ENCODE measurements at places on chromosomes 12 and 14.
A peak's percentile ranks its signal among the peaks of the same experiment; 100 is the strongest.

DNA sequence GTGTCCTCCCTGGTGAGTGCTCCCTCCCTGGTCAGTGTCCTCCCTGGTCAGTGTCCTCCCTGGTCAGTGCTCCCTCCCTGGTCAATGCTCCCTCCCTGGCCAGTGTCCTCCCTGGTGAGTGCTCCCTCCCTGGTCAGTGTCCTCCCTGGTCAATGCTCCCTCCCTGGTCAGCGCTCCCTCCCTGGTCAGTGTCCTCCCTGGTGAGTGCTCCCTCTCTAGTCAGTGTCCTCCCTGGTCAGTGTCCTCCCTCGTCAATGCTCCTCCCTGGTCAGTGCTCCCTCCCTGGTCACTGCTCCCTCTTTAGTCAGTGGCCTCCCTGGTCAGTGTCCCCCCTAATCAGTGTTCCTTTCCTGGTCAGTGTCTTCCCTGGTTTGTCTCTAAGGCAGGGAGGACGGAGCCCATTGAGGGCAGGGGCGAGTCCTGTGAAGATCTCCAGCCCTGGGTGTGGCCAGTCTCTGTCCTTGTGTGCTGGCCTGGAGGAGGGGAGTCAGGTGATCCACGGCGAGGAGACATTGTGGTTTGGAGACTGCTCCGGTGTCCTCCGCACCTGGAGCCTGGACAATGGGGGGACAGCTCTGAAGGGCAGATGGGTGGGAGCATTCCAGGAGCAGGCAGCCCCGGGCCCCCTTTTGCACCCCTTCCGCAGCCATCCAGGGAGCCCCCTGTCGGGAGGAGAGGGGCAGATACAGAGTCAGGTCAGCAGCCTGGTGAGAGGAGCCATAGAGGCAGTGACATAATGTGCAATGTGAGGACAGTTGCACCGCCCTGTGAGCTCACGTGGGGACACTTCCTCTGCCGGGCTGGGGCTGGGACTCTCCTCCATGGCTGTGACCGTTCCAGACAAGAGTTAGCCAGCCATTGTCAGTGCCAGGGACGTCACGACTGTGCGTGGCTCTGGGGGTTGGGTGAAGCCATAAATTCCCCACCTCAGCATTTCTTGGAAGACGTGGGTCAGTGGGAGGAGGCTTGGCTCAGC lies 93.4 kb downstream of the ADGRD1 start:
- no peak for DNase-seq

- no peak for DNase-seq
Observed at GRCh38 chr12:48786591-48787544, 2.0 kb downstream of the ADCY6 start.

DNA sequence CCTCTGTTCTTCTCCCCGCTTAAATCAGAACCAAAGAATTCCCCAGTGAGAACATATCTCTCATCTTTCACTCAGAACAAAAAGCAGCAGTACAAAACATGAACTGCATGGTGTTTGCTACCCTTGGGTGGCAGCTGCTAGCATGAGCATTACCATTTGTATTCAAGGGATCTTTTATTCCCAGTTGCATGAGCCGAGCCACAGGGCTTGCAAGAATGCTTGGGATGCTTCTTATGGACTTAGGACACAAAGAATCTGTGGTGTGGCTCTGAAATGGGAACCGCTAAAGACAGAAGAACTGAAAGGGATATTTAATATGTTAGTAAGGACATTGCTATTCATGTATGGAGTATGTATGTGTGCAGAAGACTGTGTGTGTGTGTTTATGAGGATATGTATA lies 190.6 kb downstream of the TMX1 start:
- DNase-seq, result peak; percentile 9

- DNase-seq, result peak; percentile 70
Observed at GRCh38 chr12:78864403-78864869, at the start of gene SYT1. Gene SYT1 (plus strand): TSS chr12:78864774.

- DNase-seq, result no peak
Observed at GRCh38 chr12:126608607-126609175, 1543.5 kb downstream of the AACS start.

DNA sequence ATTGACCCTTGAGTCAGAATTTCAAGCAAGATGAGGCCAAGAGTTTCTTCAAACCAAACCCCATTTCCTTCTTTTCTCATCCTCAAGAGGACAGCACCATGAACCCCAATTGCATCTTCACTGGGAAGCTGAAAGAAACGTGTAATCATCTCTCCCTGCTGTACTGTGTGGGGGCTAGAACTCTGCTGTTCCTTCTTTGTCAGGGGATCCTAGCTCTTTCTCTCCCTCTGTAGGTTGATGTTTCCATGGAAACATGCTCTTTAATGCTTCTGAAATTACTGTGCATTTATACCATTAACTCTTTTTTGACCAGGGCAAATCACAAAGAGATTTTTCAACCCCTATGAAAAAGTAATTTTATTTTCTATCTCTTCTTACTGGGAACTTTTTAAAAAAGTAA lies 295.1 kb downstream of the GRIN2B start:
- no peak for DNase-seq

DNA sequence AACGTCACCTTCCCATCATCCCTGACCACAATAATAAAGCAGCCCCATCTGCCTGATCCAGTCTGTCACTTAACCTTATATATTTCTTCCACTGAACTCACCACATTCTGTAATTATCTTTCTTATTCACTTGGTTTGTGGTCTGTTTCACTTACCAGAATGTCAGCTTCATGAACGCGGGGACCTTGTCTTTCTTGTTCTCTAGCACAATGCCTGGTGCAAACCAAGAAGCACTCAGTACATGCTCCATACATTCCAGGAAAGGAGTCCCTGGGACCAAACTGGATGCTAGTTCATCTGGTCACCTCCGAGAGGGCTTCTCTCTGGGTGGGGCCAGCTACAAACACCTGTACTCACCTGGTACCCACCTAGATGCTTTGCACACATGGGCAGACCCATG lies 17.4 kb upstream of the ANKRD33 start:
- no peak for DNase-seq

GRCh38 chr14:20177433-20177974 lies 13.2 kb upstream of the OR11G2 start:
- no peak for DNase-seq

GRCh38 chr12:9237286-9237685 lies 29.1 kb upstream of the PZP start:
- no peak for DNase-seq

DNA sequence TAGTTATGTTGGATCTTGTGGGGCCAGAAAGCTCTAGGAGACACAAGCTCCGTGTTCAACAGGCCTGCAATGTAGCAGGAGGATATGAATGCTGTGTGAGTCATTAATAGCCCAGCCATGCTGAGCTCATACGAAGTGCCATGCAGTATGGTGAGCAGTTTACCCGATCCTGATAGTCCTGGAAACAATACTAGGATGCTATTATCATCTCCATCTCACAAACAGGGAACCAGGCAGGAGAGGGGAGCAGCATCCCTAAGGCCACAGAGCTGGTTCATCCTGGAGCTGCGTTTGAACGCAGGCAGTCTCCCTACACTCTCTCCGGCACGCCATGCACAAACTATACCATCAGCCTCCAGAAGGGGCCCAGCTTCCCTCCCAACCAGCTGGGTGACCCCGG lies 20.5 kb downstream of the TTC7B start:
- DNase-seq, result no peak

DNA sequence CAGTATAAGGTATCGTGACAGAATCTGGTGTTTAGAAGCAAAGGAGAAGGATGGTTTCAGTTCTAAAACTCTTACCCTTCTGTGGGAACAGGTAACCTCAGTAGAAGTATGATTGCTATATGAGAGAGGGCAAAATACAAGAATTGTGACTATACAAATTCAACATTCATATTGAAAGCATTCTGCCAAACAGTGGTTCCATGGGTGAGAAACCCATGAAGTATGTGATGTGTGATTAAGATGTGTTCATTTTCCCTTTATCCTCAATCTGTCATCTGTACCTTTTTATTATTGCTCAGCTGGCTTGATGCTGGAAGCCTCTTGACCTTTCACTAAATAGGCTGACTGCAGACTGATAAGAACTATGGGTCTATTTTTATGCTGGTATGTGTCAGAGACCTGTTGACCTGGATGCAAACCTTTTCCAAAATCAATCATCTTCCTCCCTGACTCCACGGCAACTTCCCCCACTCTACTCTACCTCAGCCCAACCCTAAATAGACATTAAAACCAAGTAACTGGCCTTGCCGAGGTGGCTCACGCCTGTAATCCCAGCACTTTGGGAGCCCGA lies 109.6 kb downstream of the STXBP6 start:
- no peak for DNase-seq

DNA sequence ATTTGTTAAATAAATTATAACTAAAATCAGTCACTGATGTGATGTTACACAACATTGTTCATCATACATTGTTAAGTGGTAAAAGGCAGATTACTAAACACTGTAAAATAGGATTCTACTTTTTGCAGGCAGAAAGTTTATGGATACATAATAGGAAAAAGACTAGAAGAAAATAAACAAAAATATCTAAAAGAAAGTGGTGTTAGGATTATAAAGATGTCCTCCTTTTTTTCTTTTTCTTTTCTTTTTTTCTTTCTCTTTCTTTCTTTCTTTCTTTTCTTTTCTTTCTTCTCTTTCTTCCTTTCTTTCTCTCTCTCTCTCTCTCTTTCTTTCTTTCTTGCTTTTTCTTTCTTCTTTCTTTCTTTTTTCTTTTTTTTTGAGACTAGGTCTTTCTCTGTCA lies 39.6 kb upstream of the HELB start:
- no peak for DNase-seq

DNA sequence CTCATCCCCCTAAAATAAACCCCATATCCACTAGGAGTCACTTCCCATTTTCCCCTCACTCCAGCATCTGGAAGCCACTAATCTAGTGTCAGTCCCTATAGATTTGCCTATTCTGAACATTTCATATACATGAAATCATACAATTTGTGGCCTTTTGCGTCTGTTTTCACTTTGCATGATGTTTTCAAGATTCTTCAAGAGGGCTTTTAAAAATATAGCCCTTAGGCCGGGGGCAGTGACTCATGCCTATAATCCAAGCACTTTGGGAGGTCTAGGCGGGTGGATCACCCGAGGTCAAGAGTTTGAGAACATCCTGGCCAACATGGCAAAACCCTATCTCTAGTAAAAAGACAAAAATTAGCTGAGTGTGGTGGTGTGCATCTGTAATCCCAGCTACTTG lies 104.7 kb downstream of the VEZT start:
- no peak for DNase-seq

DNA sequence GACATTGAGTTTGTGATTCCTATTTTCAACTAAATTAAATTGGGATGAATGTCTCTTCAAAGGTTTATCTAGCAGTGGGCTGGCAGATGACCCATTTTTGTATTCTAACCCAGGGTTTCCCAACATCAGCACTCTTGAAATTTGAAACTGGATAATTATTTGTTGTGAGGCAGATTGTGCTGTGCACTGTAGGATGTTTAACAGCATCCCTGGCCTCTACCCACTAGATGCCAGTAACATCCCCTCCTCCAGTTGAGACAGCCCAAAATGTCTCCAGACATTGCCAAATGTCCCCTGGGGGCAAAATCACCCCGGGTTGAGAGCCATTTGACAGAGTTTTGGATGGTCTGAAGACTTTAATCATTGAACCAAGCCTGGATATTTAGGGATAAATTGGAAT lies 11.1 kb downstream of the DAAM1 start:
- DNase-seq, result no peak

- no peak for DNase-seq
Observed at GRCh38 chr12:46207644-46208043, 61.2 kb downstream of the SLC38A1 start.

- no peak for DNase-seq
Observed at GRCh38 chr14:61183196-61183885, 97.8 kb downstream of the TMEM30B start.

GRCh38 chr14:21822109-21822508 lies 148.5 kb upstream of the OR4E1 start:
- DNase-seq, result no peak

DNA sequence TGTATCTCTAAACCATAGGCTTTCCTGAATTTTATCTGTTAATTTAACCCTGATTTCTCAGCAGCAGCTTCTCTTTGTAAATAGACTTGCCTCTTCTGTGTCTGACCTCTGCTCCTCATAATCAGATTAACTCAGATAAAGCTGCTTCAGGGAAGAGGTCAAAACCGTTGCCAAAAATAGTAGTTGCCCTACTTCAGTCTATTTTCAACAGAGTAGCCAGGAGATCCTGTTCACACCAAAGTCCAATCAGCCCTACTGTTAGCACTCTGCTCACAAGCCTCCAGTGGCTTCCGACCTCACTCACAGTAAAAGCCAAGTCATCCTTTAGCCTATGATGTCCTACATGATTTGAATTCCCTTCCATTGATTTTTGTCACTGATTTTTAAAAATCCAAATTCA lies 258.4 kb downstream of the PPFIA2 start:
- DNase-seq, result no peak

- no peak for DNase-seq
Observed at GRCh38 chr12:52763991-52764390, 13.2 kb downstream of the KRT76 start.

DNA sequence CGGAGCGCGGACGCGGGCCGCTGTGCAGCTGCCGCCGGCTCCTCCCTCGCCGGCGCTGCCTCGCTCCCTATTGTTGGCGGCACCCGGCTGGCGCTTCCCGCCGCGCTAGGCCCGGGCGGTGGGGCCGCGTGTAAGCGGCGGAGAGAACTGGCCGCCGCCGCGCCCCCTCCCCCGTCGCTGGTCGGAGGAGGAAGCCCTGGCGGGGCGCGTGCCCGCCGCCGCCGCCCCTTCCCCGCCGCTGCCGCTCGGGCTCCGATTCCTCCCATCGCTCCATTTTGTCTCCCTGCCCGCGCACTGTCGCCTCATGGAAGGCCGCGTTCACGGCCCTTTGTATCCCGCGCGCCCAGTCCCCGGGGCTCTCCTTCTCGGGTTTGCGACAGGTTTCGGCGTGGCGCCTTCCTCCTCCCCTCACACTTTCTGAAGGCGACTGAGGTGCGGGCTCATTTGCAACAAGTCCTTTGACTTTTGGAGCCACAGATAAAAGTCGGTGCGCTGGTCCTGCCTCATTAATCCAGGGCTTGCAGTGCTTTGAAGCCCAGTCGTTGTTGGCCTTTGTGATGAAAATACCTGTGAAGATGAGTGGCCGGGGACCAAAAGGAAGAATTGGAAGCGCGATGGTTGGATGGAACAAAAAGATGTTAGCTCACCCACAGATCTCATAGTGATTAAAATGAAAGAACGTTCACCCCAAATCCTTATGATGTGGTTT lies 707 bp downstream of the CPSF6 start:
- peak; percentile 64 for DNase-seq

DNA sequence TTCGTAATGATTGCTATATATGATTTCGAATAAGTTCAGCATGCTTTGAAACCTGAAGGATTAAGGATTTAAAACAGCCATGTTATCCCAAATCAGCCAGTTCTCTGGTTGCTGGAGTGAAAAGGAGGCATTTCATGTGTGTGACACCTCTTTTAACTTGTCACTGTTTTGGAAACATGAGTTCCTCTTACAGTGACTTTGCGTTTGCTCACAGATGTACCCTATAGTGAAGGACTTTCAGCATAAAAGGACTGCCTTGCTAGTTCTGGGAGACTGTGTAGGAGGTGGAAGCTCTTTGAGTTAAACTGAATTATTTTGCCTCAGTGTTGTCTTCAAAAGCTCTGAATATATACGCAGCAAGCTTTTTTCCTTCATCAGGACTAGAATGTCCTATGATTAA lies 7.6 kb downstream of the RNASE11 start:
- no peak for DNase-seq

All from nucleus accumbens (tissue), 56 donors.